ENCODE measurements at places on chromosomes 7 and 10. TPM values are rescaled to one million over a fixed set of nuclear protein-coding genes. Genes with fewer than 3 reads are reported as not detected.

DNA sequence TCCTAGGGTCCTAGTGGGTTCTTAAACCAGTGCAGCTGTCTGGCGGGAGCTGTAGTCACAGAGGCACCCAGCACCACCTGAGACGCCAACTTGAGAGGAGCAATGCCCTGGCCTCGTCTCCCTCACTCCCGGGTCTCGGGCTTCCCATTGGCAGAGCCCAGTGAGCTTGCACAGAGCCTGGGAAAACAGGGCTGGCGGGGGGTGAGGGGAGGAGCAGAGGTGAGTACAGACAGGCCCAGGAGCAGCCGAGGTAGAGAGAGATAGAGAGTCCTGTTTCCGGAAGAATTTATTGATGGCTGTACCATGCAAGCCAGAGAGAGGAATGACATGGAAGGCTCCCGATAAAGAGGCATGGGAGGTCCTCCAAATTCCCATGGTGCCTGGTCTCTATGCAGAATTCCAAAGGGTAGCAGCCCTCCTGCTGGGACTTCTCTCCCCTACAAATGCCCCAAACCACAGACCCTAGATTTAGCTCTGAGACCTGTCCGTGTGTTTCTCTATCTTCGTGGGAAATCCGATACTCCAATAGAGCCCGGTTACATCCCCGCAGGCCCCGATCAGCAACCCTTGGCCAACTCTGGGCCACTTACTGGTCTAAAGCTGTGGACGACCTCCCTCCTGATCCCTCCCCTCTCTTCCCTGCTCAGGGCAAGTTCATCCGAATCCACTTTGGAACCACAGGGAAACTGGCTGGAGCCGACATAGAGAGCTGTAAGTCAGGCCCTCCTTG, 20.3 kb upstream of the MYH16 start:
- no peak for DNase-seq

DNA sequence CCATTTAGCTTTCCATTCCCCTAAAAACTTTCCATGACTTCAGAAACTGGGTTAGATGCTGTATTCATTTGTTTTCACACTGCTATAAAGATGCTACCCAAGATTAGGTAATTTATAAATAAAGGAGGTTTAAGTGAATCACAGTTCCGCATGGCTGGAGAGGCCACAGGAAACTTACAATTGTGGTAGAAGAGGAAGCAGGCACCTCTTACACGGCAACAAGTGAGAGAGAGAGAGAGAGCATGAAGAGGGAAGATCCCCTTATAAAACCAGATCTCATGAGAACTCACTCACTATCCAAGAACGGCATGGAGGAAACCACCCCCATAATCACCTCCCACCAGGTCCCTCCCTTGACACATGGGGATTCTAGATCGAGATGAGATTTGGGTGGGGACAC, 336.8 kb downstream of the TFEC start:
- DNase-seq: no peak

- DNase-seq: no peak
Measured at GRCh38 chr7:26165950-26166683, 14.1 kb downstream of the NFE2L3 start.

- DNase-seq: no peak
Measured at GRCh38 chr10:2886662-2887061, 180.7 kb upstream of the PFKP start.

DNA sequence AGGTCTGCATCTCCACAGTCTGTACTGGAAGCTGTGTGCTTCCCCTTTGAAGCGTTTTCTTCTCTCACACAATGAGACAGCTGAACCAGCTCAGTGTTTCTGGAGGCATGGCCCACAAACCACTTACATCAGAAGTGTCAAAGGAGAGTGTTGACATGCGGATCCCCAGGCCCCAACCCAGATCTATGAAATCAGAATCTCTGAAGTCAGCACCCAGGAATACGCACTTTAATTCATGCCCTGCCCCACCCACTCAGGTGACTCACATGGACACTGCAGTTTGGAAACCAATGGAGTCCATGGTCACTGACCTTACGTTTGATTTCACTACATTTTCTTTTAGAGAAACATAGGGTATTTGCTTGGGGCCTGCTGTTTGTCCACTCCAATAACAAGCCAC, 19.0 kb downstream of the TLL2 start:
- no peak for DNase-seq

DNA sequence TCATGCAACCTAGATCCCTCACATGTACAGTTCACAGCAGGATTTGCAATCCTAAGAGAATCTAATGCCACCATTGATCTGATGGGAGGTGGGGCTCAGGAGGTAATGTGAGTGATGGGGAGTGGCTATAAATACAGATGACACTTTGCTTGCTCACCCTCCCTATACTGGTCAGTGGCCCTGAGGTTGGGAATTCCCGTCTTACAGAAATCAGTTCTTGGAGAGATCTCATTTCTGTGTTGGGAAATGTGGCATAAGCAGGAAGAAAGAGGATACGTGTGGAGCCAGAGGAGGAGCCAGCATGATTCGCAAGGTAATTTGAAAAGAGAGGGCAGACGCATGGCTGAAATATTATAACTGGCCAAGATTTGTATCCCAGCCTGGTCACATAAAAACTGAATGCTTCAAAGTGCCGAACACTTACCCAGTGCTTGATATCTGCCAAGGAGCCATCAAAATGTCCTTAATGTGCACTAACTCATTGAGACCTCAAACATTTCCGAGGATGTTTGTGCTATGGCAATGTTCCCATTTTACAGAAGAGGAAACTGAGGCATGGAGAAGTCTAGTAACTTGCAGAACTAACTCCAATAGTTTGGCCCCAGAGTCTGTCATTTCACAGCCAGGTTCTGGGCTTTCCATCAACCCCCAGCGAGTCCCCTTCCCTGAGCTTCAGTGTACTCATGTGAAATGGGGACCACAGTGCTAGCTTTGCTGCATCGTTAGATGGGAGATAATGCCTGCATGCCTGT, 5.5 kb upstream of the IKZF1 start:
- DNase-seq: no peak

GRCh38 chr10:57943701-57944100, 324.0 kb downstream of the IPMK start:
- no peak for DNase-seq

DNA sequence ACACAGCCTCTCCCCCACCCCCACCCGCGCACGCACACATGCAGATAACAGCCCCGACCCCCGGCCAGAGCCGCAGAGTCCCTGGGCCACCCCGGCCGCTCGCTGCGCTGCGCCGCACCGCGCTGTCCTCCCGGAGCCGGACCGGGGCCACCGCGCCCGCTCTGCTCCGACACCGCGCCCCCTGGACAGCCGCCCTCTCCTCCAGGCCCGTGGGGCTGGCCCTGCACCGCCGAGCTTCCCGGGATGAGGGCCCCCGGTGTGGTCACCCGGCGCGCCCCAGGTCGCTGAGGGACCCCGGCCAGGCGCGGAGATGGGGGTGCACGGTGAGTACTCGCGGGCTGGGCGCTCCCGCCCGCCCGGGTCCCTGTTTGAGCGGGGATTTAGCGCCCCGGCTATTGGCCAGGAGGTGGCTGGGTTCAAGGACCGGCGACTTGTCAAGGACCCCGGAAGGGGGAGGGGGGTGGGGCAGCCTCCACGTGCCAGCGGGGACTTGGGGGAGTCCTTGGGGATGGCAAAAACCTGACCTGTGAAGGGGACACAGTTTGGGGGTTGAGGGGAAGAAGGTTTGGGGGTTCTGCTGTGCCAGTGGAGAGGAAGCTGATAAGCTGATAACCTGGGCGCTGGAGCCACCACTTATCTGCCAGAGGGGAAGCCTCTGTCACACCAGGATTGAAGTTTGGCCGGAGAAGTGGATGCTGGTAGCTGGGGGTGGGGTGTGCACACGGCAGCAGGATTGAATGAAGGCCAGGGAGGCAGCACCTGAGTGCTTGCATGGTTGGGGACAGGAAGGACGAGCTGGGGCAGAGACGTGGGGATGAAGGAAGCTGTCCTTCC, 620 bp downstream of the EPO start:
- no peak for DNase-seq

- no peak for DNase-seq
Measured at GRCh38 chr10:70679498-70679897, 7.2 kb downstream of the ADAMTS14 start.

DNA sequence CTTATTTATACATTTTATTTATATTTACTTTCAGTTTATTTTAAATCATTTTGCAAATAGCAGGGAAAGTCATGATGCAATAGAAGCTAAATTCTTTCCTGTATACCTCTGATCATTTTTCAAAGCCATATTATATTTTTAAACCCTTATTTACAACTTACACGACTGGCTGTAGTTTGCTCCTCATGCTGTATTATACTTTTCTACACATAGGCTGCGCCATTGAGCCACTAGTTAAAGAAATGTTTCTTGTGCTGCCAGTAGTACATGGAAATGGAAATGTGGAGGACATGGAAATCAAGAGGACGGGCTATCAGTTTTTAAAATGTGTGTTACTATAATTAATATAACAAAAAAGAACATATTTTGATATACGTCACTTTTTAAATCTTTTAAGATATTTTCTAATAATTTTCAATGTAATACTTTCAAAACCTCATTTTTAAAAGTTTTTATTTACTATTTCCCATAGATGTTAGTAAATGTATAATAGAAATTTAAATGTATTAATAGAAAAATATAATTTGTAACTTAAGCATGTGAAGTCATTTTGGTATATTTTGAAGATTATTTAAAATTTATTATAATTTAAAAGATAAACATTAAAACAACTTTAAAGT, 118.5 kb downstream of the VTI1A start:
- DNase-seq: peak; percentile 76

DNA sequence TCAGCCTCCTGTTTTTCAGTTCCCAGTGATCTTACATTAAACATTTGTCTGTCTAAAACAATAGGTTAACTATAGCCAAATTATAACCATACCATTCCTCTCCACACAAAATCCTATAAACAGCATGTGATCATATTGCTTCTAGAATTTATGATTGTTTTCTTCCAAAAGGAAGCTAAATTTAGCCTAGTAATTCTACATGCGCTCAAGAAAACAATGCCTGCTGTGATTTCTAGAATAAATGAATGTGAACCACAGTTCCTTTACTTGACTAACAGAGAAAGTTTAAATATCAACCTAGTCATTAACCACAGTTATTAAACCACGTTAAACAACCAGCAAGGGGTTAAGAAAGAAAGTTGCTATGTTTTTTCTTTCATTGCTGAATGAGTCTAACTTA, 26.4 kb downstream of the MET start:
- no peak for DNase-seq

GRCh38 chr10:67606572-67606971, 89.4 kb downstream of the CTNNA3 start:
- peak; percentile 77 for DNase-seq

GRCh38 chr10:15472008-15472407, 100.9 kb upstream of the FAM171A1 start:
- no peak for DNase-seq

- DNase-seq: no peak
Measured at GRCh38 chr10:89338713-89339112, 10.9 kb downstream of the IFIT3 start.

DNA sequence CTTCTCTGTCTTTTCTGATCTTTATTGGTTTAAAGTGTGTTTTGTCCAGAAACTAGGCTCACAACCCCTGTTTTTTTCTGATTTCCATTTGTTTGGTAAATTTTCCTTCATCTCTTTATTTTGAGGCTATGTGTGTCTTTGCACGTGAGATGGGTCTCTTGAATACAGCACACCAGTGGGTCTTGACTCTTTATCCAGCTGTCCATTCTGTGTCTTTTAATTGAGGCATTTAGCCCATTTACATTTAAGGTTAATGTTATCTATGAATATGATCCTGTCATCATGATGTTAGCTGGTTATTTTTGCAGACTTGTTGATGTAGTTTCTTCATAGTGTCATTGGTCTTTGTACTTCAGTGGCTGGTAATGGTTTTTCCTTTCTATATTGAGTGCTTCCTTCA, 10.1 kb downstream of the TEX36 start:
- DNase-seq: no peak

- DNase-seq: no peak
Measured at GRCh38 chr7:93359520-93360198, 127.5 kb downstream of the VPS50 start.

GRCh38 chr7:102028206-102028826, 210.9 kb downstream of the CUX1 start:
- DNase-seq: no peak

DNA sequence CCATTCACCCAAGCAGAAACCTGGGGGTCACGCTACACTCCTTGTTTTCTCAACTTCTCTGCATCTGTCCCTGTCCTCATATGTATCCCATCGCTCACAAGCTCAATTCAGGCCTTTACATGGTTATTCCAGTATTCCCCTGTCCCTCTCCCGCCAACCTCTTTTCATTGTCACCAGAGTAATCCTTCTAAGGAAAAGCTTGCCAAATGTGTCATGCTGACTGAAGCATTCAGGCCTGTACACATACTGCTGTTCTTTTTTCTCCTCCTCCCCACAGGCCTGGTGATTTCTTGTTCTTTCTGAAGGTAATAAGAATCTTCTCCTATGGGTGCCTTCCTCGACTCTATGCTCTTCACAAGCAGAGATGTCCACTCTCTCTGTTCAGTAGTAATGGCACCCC, 282.2 kb downstream of the PHTF2 start:
- no peak for DNase-seq

DNA sequence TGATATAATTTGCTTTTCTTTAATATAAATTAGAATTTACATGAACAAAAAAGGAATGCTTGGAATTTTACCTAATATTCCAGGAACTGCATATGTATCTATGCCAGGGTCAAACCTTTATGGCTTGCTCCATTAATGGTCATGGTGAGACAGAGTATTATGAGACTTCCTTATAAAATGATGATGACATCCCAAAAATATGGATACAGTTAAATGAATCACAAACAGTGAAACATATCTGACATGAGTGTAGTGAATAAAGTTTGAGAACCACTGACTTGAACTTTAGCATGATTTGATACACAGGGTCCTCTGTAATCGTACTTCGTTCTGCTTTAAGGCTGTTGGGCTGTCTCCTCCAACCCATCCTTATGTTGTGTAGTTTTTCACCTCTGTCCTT, 51.8 kb downstream of the MARCHF5 start:
- DNase-seq: no peak

- no peak for DNase-seq
Measured at GRCh38 chr10:101902032-101902819, 58.6 kb upstream of the KCNIP2 start.

- peak; percentile 90 for DNase-seq
Measured at GRCh38 chr10:114652402-114653368, 5.4 kb downstream of the ABLIM1 start.

DNA sequence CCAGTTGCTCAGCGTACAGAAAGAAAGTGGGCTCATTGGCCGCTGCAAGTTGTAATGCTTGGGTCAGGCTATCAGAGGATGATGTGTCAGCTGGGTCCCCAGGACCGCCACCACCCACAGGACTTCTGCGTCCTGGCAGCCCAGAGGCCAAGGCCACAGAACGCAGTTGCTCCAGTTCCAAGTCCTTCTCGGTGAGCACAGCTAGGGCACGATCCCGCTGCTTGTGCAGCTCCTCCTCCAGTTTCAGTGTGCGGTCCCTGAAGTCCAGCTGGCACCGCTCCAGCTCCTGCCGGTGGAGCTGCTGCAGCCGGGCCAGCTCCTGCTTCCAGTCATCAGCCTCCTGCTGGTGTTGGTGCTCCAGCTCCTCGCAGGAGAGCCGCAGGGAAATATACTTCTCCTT, 3.0 kb downstream of the GCC1 start:
- no peak for DNase-seq

The CHST3 gene
- 4.6 TPM for total RNA-seq

The GCK gene
- total RNA-seq: 0.38 TPM

The HOXA4 gene
- 0.51 TPM for total RNA-seq

The HSPB1 gene
- total RNA-seq: 134 TPM

The PKD1L1 gene
- 1.6 TPM for total RNA-seq

The TMEM72 gene
- total RNA-seq: not detected

The DNAJC12 gene
- total RNA-seq: 3.9 TPM

The PPP1R9A gene
- 9.6 TPM for total RNA-seq

The PLXNA4 gene
- 15.4 TPM for total RNA-seq

The AKR1E2 gene
- total RNA-seq: 16.6 TPM
